ENCODE measurements at places on chromosomes 4 and X.

- DNase-seq: no peak
Observed at GRCh38 chrX:121871122-121871521, 823.7 kb downstream of the GLUD2 start.

DNA sequence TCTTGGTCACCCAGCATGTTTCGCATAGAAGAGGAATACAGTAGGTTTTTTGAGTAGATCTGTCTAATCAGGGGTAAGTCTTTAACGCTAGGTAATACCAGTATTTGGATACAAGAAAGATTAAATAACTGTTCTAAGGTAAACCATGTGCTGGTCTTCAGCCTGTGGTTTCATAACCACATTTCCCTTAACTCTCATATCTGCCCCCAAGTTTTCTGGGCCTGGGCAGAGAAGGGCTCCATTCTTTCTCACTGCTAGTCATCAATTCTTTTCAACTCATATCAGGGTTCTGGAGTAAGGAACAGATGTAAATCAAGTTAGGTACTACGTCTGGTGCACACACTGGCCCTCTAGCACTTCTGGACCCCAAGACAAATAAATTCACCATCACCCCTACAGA is 49.0 kb downstream of the DHX15 start:
- DNase-seq: no peak

GRCh38 chrX:125520029-125520428 is 200.4 kb downstream of the TEX13C start:
- DNase-seq: no peak

GRCh38 chr4:153661215-153661822 is 22.8 kb upstream of the TLR2 start:
- no peak for DNase-seq

DNA sequence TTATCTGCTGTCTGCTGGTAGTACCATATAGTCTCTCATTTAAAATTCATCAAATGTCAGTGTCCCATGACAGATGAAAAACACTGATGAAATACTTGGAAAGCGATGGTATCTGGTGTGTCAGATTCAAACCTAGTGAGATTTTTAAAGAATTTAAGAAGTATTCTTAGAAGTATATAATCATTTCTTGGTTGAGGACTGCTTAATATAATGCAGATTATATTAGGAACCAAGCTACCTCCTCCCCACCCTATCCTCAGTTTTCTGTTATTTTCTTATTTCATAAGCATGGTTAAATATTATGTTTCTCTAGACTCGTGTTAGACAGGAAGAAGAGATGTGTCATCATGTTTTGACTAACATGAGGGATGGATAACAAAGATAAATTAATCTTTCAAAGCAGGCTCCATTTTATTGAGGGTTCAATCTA is 118.5 kb downstream of the GLUD2 start:
- DNase-seq: no peak

DNA sequence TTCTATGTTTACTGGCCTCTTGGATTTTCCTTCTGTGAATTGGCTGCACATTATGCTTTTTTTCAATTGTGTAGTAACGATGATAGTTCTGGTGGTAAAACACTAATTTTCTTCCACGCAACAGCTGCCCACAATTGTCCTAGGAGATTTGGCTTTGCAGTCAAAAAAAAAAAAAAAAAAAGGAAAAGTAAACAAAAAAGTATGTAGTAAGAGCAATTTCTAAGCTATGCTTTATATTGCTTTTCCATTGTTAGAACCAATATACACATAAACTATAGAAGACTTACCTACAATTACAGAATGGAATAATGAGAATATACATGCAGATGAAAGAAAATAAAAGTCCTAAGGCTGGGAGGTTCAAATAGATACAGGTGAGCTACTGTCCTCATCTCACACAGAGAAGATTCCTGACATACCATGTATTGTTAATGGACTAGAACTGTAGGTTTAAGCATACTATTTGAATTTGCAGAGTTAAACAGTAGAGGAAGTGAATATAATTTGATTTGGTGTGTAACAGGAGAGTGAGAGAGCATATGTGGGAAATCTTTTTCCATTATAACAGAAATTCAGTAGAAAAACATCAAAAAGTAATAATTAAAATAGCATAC is 976.2 kb downstream of the RAB28 start:
- no peak for DNase-seq

GRCh38 chr4:26233350-26233749 is 87.5 kb upstream of the RBPJ start:
- DNase-seq: no peak

- no peak for DNase-seq
Observed at GRCh38 chrX:555725-556666, 74.6 kb upstream of the SHOX start.

DNA sequence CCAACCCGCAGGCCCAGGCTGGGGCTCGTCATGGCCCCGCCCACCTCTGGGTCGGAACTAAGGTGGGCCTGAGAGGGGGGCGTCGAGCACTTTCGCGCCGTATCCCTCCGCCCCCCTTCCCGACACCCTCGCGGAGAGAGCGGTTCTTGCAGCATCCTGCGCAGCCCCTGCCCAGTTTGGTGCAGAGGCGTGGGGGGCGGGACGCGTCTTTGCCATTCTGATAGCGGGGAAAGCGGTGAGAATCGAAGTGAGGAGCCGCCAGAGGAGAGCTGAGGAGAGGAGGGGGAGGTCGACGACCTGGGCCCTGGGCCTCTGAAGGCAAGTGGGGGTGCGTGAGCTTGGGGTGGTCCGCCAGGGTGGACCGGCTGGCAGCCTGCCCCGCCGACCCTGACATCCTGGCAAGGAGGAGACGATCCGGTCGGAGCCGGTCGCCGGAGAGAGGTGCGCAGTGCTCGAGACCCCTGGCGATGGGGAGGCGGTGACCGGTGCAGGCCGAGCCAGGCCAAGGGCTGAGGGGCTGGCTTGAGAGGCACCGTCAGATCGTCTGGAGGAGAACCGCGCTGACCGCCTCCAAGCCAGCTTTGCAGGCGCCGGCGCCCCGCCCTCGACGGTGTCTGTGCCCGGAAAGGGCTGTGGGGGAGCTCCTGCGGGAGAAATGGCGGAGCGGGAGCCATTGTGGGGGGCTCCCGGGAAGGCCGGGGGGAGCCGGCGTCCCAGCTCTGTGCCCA is 25.5 kb downstream of the GPRASP3 start:
- DNase-seq: no peak

- no peak for DNase-seq
Observed at GRCh38 chrX:84415140-84415539, 87.1 kb downstream of the HDX start.

- DNase-seq: no peak
Observed at GRCh38 chr4:112982680-112983079, 66.8 kb upstream of the ANK2 start.

DNA sequence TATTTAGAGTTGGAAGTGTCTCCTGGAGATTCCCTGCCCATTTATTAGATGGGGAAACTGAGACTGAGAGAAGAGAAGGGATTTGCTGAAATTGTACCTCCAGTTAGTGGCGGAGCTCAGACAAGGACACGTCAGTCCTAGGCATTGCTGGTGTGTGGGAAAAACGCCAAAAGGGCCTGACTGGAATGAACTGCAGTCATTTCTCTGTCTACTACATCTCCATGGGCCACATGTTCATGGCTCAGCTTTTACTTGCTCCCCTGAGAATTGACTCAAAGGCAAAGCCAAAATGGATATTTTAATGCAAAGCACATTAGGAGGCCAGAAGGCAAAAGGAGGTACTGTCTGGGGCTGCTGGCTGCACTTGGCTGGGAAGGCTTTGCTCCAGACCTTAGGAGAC is 3.9 kb downstream of the TFDP3 start:
- DNase-seq: no peak

DNA sequence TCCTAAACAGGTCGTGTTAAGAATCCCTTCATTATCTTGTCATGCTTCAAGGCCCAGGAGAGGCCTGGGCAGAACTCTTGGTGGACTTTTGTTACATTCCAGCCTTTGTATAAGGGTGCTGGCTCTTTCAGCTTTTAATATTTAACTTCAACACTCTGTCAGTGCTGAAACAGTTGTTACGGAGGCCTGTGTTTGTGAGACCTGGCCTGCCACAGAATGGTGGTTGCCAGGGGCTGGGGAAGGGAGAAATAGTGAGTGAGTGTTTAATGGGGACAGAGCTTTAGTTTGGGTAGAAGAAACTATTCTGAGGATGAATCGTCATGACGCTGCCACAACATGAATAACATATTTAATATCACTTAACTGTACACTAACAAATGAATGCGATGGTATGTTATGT is 1027.6 kb upstream of the PRKX start:
- DNase-seq: no peak

DNA sequence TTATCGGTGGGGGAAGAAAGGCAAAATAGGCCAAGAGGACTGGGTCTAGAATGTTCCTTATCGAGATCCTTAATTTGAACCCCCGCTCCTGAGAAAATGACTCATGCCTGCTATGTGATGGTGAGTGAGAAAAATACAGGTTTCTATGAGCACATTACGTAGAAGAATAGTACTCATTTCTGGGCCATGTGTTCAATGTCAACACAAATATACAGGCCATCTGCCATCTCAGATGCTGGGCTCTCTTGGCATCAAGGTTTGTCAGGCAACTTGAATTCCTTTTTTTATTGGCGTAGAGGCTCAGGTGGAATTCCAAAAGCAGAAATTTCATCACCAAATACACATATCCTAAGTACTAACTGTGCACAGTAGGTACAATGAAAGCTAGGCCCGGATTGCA is 81.4 kb upstream of the TRIM2 start:
- no peak for DNase-seq

DNA sequence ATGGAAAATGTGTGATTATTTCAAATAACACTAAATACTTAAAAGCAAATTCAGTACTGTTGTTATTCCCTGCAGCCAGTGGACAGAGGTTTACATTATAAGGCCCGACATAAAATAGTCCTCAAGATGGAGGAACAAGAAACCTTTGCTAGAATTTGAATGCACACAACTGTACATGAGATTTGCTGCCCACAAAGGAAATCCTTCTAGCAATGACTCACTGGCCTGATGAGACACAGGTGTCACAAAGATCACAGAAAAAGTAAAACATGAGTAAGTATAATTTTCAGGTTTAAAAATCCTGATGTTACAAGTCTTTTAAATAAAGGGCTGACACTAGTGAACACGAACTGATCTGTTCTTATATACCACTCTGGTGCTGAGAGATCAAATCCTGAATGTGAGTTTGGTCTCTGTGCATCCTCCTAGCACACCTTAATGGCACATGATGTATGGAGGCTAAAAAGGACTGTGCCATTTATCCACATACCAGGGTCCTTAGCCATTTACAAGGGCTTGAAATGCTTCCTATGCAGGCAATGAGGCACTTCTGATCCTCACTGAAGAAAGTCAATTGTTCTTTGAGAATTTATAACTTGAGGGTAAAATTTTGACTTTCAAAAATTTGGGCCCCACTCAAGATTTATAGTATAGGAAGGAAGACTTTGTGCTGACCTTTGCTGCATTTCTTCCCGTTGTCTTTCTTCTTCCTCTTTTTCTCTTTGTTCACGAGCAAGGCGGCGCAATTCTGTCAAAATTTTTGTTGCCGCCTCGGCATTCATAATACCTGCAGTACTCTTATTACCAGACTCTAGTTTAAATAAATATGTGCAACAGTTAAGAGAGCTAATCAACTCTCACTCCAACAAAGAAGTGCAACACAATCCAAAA is 23.0 kb downstream of the MAP7D3 start:
- no peak for DNase-seq

- DNase-seq: no peak
Observed at GRCh38 chrX:15947648-15948317, 93.2 kb upstream of the AP1S2 start.

DNA sequence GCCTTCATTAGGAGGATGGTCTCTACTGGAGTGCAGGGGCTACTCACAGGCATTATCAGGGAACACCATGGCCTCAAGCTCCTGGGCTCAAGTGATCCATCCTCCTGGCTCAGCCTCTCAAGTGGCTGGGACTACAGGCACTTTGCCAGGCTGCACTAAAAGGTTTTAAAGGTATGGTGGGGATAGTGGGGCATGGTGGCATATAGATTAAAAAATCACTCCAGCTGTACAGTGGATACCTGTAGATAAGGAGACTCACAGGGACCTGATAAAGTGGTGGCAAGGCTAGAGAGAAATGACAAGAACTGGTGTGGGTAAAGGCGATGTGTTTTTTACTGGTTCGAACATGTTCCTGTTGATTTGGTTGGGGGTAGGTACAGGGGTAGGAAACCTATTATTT is 5.9 kb downstream of the ZAR1 start:
- no peak for DNase-seq

- no peak for DNase-seq
Observed at GRCh38 chrX:154549766-154550165, 2.3 kb downstream of the IKBKG start.

DNA sequence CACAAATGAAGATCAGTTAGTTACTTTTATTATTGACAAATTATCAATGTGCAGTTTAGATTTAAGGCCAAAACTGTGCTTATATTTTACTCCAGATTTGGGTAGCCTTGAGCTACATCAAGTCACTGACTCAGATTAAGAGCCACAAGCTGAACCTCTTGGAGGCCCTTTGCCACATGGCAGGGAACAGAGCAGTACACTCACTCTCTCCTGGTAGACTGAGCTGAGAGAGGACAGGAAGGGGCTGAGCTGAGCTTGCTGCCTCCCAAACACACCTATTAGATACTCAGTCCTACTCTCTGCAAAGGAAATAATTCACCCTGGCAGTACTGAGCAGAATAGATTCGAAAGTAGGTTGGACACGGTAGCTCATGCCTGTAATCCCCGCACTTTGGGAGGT is 7.8 kb downstream of the STAP1 start:
- DNase-seq: no peak

GRCh38 chr4:78768452-78769180 is 7.5 kb upstream of the BMP2K start:
- DNase-seq: no peak

GRCh38 chr4:3374011-3374645 is 67.6 kb upstream of the HGFAC start:
- no peak for DNase-seq

- DNase-seq: no peak
Observed at GRCh38 chrX:139018436-139018835, 306.9 kb upstream of the FGF13 start.

DNA sequence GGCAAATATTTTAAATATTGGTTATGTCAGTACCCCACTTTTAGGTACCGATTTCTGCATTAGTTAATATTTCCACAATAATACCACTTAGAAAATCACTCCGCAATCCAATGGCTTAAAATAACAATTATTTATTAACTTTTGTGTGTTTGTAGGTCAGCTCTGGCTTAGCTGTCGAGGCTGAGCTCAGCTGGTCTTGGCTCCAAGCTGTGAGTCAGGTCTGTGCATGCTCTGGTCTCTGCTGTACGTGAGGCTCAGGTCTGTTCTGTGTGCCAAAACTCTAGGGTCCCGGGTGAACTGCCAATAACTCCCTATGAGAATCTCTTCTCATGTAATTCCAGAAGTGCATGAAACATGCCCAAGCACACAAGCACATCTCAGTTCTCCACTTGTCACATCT is 245.8 kb upstream of the GK2 start:
- no peak for DNase-seq

DNA sequence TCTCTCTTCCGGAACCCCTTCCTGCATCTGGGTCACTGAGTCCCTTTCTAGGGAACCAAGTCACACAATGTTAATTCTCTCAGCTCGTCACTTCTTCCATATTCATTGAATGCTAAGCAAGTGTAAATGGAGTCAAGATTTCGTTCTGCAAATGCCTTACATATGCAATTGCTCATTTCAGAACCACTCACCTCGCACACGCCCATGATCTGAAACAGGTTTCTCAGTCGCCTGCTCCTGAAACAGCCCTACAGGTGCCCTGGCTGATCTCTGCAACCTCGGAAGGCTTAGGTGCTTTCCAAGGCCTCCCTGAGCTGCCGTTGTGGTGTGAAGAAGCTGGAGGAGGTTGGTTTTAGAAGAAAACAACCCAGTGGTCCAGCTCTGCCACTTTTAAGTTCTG is 100.8 kb upstream of the MSX1 start:
- DNase-seq: no peak

- DNase-seq: peak; percentile 23
Observed at GRCh38 chr4:189940178-189941004, at the start of gene FRG1. Gene FRG1, plus strand, starts transcription at chr4:189940872. Its CDS starts 138 bp downstream, at chr4:189941010.
